HS-27A (cell line): ENCODE measurements at places on chromosomes 12 and 14.

DNA sequence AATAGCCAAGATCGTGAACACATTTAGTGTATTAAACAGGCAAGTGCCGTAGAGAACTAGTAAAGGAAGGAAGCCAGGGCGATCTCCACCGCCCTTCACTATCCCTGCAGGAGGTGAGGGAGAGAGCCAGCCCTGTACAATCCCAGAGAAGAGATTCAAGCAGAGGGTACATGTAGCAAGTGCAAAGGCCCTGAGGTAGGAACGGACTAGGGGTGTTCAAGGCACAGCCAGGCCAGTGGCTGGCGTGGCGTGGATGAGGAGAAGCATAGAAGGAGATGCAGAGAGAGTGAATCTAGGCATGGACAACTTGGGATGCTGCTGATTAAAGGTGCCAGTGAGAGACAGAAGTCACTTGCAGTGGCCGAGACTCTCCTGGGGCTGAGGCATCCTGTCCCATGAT, 39.1 kb upstream of the ESRRB start:
- no peak for DNase-seq

DNA sequence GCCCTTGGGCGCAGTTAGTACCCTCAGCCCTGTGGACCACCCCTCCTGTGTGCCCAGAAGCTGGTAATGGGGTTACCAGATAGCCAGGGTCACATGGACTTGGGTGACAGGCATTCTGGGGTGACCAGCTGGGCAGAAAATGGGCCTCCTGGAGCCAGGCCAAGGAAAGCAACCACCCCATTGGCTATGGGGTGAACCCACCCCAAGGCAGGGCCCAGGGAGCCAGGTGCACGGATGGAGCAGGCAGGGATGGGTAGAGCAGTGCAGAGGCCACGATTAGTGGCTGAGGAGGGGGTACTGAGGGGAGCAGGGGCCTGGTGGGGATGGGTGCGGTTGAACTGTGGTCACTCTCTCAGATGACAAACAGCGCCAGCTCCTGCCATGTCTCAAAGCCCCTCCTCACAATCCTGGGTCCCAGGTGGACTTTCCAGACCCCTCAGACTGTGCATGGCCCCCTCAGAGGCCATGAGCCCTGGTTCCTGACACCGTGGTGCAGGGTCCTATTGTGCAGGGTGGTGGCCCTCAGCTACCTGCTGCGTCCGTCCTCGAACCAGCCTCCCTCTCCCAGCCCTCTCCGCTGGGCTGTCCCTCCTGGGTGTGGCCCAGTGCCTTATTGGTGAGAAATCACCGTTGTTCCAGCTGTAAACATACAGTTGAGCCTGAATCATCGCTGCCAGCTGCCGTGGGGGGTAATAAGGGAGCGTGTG, 23.4 kb upstream of the BEGAIN start:
- no peak for DNase-seq

GRCh38 chr14:29806124-29806517, 121.5 kb downstream of the PRKD1 start:
- no peak for DNase-seq

- DNase-seq = no peak
Observed at GRCh38 chr12:100020370-100020769, 35.6 kb upstream of the ANKS1B start.

DNA sequence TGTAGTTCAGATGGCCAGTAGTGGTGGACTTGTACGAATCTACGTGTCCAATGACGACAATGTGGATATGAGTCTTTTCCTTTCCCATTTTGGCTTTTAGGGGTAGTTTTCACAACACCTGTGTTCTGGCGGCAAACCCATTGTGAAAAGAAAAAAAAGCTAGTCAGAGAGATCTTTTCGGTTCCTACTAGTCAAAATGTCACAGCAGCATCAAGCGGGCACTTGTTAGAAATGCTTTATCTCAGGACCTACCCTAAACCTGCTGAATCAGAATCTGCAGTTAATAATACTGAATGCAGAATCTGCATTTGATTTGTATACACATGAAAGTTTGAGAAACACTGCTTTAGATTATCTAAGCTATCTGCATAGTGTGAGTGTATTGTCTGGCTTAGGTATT, 18.3 kb downstream of the AEBP2 start:
- DNase-seq = no peak

- no peak for DNase-seq
Observed at GRCh38 chr12:51218607-51219161, 822 bp upstream of the POU6F1 start.

DNA sequence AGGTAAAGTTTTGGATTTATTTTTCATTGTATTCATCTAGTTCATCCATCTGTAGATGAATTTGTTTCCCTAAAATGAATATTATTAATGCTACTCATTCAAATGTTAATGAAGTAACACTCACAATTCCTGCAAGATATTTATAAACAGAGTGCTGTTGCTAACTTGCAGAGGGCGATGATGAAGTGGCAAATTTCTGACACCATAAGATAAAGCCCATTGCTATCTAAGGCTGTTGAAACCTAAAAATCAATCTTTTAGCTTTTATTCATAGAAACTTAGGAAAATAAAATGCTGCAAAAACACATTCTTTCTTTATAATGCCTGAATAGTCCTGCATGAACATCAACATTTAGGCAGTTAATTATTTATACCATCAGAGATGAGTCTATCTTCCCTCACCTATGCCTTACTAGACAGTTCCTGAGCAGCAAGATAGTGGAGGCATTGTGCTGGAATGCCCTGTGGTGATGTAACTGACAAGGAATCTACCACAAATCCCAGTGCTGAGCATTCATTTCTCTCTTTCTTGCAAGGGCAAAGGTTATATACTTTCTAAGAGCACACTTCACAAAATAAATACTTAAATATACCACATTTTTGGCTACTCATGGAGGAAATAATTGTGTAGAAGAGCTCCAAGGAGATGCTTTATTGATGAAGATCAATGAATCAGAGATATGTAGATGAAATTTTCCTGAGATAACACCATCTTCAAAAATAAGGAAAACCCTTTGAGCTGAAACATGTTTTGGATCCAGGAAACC, 57.6 kb downstream of the LMNTD1 start:
- peak; percentile 69 for DNase-seq

DNA sequence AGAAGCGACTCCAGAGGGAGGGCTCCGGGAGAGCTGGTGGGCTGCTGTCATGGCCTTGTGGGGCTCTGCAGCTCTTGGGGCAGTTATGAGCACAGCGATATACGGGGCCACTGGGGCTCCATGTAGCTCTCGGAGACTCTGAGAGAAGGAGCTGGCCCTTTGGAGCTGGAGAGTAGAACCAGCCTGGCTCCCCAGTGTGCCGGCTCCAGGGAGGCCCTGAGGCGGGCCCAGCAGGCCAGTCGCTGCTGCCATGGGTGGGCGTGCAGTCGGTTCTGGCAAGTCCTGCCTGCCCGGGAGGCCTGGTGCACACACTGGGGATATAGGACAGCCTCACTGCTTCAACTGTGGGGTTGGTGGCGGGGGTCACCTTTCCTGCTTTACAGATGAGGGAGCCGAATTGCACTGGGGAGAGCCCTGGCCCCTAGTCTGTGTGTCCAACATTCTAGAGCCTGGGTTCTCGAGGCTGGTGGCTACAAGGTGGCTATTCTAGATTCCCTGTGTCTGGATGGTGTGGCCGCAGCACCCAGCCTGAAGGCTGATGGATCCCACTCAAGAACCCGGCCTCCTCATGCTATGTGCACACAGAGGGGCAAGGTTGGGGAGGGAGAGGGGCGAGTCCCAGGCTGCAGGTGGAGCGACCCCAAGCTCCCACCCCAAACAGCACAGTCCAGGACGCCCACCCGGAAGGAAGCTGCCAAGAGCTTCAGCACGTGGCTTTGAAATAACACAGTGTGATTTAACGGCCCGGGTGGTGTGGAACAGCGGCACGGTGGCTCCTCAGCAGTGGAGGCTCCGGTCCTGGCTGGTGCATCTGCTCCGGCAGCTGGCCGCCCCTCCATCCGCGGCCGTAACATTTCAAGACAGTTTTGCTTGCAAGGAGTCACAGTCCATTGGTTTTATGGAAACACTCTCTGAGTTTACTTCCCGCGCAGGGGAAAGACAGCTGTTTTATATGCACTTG, 188.3 kb upstream of the C14orf180 start:
- DNase-seq = no peak

GRCh38 chr12:54829511-54829910, 24.8 kb upstream of the MUCL1 start:
- DNase-seq = no peak

- no peak for DNase-seq
Observed at GRCh38 chr12:57200497-57200896, 16.1 kb upstream of the NXPH4 start.

- no peak for DNase-seq
Observed at GRCh38 chr14:24280797-24281460, 9.5 kb upstream of the RABGGTA start.

DNA sequence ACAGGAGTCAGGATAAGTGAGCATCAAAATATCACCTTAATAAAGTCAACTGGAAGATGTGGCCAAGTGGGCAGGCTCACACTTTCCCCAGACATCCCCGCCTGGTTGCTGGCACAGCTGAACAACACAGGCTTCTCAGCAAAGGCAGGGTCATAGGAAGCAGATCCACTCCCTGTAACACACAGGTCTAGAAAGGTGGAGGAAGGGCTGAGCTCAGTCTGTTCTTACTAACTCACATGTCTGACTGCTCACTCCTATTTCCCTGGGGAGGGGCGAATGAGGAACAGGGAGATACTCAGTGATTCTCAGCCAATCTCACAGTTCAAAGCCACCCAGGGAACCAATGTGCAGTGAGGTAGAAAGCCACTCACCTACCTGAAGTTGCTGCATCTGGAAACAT, 45.0 kb upstream of the AMN1 start:
- DNase-seq = no peak

GRCh38 chr12:52165096-52165855, 26.5 kb downstream of the KRT80 start:
- no peak for DNase-seq

GRCh38 chr14:31206536-31207286, 882 bp downstream of the HECTD1 start:
- DNase-seq = no peak

DNA sequence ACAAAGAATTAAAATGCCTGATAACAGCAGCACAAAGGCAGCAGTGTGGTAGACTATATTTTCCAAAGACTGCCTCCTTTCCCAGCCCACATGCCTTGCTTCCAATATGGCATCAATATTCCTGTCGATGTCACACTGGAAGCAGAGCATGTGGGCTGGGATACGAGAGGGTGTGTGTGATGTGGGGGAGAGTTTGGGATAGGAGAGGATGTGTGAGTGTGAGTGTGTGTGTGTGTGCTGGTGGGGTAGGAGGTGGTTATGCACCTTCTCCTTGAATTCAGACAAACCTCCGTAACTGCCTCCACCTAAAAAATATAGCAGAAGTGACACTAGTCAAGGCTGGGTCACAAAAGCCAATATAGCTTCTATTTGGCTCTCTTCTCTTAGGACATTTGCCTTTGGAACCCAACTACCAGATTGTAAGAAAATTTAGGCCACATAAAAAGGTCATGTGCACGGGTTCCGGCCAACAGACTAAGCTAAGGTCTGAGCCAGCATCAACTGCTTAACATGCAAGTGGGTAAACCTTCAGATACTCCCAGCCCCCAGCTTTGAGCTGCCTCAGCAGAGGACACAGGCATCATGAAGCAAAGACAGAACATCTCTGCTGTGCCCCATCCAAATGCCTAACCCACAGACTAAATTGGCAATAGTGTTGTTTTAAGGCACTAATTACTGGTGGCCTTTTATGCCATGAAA, 29.5 kb downstream of the SPPL3 start:
- no peak for DNase-seq

- no peak for DNase-seq
Observed at GRCh38 chr12:108169708-108170107, 40.6 kb downstream of the WSCD2 start.

- DNase-seq = no peak
Observed at GRCh38 chr12:132500142-132500855, 10.3 kb downstream of the FBRSL1 start.

DNA sequence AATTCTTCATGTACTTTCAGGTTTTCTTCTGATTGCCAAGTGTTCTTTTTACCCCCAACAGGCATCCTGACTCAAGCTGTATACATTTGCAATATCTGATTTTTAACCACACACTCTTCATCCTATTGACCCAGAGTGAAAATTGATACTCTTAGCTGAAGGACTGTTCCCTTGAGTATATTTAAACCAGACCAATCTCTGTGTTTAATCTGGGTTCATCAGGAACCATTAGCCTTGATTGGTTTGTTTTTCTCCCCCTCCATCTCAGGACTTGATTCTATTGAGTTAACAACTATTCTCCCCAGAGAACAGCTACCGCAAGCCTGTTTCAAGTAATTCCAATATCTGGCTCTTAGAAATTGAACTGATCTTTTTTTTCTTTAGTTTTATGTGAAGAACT, 222.3 kb upstream of the NOVA1 start:
- DNase-seq = no peak

GRCh38 chr14:105207460-105207901, 26.4 kb upstream of the NUDT14 start:
- no peak for DNase-seq

DNA sequence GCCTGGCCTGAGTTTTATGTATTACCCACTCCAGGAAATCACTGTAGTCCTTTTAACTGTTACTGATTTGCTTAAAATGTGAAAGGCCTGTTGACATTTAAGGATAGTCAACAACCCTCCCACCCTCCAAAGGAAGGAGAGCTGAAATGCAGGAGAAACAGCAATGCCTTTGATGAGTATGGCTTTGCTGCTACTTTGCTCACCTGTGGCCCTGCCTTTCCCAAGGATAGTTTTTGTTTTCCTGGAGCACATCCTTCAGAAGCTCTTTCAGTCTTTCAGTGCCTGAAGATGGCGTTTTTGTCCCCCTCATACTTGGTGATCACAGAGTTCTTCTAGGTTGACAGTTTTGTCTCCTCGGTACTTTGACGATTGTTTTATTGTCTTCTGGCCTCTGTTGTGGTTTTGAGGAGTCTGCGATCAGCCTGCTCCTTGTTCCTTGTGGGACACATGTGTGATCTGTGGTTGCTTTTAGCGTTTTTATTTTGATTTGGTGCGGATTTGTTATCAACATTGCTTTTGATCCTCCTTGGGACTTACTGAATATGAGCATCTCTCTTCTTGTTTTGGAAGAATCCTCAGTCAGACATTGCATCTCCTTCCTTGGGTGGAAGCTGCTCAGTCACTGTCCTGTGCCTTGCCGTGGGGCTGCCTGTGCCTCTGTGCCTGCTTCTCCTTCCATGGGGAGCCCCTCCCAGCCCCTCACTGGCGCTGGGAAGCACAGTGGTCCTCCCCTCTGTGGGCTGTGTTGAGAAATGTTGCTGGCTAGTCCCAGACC, 17.2 kb downstream of the PACS2 start:
- no peak for DNase-seq

GRCh38 chr12:89299931-89300330, 52.4 kb downstream of the DUSP6 start:
- no peak for DNase-seq

- no peak for DNase-seq
Observed at GRCh38 chr12:88646824-88647223, 66.6 kb upstream of the KITLG start.

- no peak for DNase-seq
Observed at GRCh38 chr14:59308673-59309072, 120.2 kb downstream of the DAAM1 start.
